Cortex of kidney (tissue), 1 donor: ENCODE measurements at places on chromosomes 7 and 10.

GRCh38 chr10:71783917-71784678, 10.8 kb upstream of the VSIR start:
- DNase-seq, result no peak

- no peak for DNase-seq
Measured at GRCh38 chr10:114538181-114538906, 119.7 kb downstream of the ABLIM1 start.

GRCh38 chr10:74738052-74738451, 88.3 kb upstream of the KAT6B start:
- no peak for DNase-seq

- no peak for DNase-seq
Measured at GRCh38 chr10:110069502-110069982, 61.8 kb downstream of the ADD3 start.

GRCh38 chr7:130063036-130063435, 7.3 kb upstream of the KLHDC10 start:
- no peak for DNase-seq

DNA sequence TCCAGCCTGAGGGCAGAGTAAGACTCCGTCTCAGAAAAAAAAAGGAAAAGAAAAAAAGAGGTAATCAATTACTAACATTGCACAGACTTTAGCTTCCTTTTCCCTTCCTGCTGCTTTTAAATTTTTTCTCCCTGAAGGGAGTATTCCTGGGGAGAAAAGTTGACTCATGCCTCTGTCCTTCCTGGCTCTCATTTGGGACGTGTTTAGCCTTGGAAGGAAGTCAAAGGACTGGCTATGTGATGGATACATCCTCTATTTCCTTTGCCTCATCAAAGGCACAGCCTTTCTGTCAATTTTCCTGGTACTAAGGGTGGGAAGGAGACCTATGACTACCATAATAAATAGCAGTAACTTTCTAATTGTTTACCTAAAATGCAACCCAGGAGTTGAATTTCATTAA, 77.6 kb downstream of the ITGA8 start:
- no peak for DNase-seq
